Cardiac septum (tissue), 1 donor: ENCODE measurements at places on chromosomes 2 and 18. TPM values are rescaled to one million over a fixed set of nuclear protein-coding genes. Genes with fewer than 3 reads are reported as not detected.

C1GALT1C1L gene
- total RNA-seq = 0.48 TPM

GRCh38 chr18:60656553-60656952 lies 284.0 kb upstream of the MC4R start:
- DNase-seq = no peak

DNA sequence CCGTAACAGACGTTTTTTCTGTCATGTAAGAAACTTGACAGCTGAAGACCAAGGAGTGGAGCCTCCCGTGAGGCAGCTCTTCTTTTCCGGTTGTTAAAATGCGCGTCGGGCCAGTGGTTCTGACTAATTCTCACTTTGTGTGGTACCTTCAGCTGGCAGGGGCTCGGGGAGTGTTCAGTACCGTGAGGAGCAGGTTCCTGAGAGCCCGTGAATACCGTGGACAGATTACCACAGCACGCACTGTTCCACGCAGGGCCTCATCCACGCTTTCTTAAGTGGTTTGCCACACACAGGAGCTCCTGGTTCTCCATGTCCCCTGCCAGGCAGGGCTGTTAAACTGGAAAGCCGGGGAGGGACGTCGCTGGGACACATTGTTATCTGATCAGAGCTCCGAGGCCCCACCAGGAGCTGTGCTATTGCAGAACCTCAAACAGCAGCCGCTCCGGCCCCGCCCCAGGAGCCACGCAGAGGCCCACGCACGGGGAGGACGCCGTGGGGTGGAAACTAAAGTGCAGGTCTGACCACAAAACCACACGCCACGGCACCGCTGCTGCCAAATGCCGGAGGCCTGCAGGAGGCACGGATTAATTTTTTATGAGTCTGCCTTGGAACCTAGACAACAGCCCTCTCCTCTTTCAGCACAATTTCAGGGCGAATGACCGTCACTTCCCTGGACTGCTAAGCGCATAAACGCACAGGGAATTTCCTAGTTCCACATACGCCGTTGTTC lies 43.3 kb downstream of the NFATC1 start:
- DNase-seq = no peak

GRCh38 chr2:15555760-15556193 lies 5.4 kb downstream of the NBAS start:
- DNase-seq = no peak

CCDC68 gene
- 4.1 TPM for total RNA-seq

DNA sequence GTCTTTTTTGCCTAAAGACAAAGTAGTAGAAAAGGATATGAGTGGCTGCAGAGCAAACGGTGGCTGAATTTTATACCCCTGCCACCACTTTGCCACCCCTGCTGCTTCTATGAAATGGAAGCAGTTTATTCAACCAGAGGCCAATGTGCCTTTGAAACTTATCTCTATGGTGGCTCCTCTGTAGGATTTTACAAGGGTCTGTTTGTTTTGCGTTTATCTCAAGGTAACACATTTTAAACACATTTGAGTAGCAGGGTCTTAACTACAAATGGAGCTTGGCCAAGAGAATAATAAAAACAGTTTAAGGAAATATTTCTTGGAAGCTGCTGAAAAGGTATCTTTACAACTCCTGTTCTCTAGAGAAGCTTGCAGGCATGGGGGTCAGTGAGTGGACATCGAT lies 6.1 kb downstream of the ALLC start:
- no peak for DNase-seq

LYPD6 gene
- 0.16 TPM for total RNA-seq
